CD4-positive, alpha-beta T cell (primary cell): ENCODE measurements at places on chromosomes 12 and 14. TPM values are rescaled to one million over a fixed set of nuclear protein-coding genes. Genes with fewer than 3 reads are reported as not detected.
A peak's percentile ranks its signal among the peaks of the same experiment; 100 is the strongest.

DNA sequence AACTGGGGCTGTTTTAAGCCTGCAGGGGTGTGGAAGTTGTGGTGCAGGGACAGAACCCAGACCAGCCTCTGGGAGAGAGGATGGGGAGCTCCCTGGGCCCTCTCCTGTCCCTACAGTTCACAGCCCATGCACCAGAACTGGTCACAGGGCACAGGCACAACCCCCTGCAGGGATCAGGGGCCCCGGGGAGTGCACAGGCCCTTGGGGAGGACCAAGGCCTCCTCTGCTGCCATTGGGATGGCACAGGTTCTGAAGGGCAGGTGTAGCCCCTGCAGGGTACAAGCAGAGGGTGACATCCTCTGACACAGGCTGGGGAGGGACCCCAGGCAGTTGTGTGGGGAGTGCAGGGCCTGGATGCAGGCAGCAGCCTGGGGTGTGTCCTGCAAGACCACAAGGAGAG lies 66.4 kb upstream of the SFSWAP start:
- H3K4me1 ChIP-seq, result no peaks in the 10 kb centered on the region
- H3K4me3 ChIP-seq, result no peak overlapping the region
- DNase-seq, result no peak
- H3K27ac ChIP-seq, result no peak overlapping the region
- H3K27me3 ChIP-seq, result no peaks in the 10 kb centered on the region
- H3K36me3 ChIP-seq, result no peaks in the 10 kb centered on the region

- peaks cover 24% of the 10 kb centered on the region for H3K27me3 ChIP-seq
- H3K27ac ChIP-seq, result no peak overlapping the region
- no peak for DNase-seq
- no peaks in the 10 kb centered on the region for H3K4me1 ChIP-seq
- H3K4me3 ChIP-seq, result no peak overlapping the region
Observed at GRCh38 chr12:109287811-109288469, 21.1 kb downstream of the FOXN4 start.

P2RX7 gene
- total RNA-seq, result 4.6 TPM

DNA sequence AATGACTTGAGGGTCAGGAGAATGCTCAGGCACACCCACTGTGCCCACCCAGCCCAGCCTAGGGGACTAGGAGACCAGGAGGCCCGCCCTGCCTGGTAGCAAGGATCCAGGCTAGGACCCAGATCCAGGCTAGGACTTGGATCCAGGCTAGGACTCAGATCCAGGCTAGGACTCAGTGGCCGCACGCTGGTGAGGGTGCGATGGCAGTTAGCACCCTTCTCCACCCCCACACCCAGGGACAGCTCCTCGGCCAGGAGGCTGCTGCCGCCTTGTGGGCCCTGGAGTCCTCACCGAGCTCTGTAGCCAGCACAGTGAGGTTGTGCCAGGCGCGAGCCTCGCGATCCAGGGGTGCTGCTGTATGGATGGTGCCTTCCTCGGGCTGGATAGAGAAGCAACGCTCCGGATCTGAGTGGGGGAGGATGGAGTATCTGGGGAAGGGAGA lies 5.1 kb downstream of the CDH24 start:
- H3K4me3 ChIP-seq, result no peak overlapping the region
- no peaks in the 10 kb centered on the region for H3K27me3 ChIP-seq
- peaks cover 16% of the 10 kb centered on the region for H3K4me1 ChIP-seq
- H3K27ac ChIP-seq, result no peak overlapping the region

GRCh38 chr14:73738518-73739173 lies 24.5 kb upstream of the PNMA1 start:
- DNase-seq, result no peak
- peaks cover 56% of the 10 kb centered on the region for H3K4me1 ChIP-seq
- H3K36me3 ChIP-seq, result peaks cover 62% of the 10 kb centered on the region
- H3K27me3 ChIP-seq, result no peaks in the 10 kb centered on the region
- H3K4me3 ChIP-seq, result no peak overlapping the region

GRCh38 chr12:131634037-131634436 lies 76.9 kb upstream of the SFSWAP start:
- DNase-seq, result no peak
- H3K4me3 ChIP-seq, result no peak overlapping the region
- peaks cover 7% of the 10 kb centered on the region for H3K27me3 ChIP-seq
- H3K4me1 ChIP-seq, result peaks cover 1% of the 10 kb centered on the region
- H3K36me3 ChIP-seq, result no peaks in the 10 kb centered on the region

ERBB3 gene
- total RNA-seq, result 0.22 TPM

DNA sequence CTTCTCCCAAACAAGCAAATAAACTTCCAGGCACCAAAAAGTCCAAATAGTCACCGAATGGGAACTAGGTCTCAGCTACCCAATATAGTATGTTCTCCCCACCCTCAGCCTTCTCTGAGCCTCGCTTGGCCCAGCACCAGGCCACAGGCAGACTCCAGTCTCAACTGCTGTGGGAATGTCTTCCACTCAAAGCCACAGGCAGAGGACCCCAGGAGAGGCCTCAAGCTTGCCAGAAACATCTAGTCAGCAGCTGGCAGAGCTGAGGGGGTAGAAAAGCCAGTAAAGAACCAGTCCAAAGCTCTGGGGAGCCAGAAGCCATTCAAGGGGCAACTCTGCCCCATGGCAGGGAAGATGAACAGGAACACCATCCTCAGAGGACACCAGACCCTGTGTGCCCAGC lies 41.8 kb downstream of the FMNL3 start:
- H3K4me3 ChIP-seq, result no peak overlapping the region
- H3K27ac ChIP-seq, result peak overlapping the region; percentile 97
- peaks cover 83% of the 10 kb centered on the region for H3K4me1 ChIP-seq
- peaks cover 8% of the 10 kb centered on the region for H3K36me3 ChIP-seq

DNA sequence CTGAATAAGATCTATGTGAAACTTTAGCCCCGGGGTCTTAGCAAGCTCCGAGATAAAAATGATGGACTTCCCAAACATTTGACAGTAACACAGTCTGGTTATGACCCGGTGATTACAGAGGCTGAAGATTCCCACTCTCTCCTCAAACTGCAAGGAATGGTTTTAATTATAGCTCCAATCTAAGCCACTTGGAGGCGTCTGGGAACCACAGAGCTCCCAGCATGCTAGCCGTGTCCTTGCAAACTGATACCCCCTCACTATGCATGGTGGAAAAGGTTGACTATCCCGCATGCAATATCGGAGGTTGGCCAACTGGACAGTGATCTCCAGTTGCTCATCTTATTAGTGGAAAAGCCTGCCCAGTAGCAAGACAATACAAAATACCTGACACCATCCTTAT lies 76.5 kb upstream of the GRIN2B start:
- DNase-seq, result no peak
- no peaks in the 10 kb centered on the region for H3K36me3 ChIP-seq
- H3K4me1 ChIP-seq, result no peaks in the 10 kb centered on the region
- H3K27ac ChIP-seq, result no peak overlapping the region
- H3K27me3 ChIP-seq, result no peaks in the 10 kb centered on the region

PPP1R36 gene
- total RNA-seq, result not detected

DNA sequence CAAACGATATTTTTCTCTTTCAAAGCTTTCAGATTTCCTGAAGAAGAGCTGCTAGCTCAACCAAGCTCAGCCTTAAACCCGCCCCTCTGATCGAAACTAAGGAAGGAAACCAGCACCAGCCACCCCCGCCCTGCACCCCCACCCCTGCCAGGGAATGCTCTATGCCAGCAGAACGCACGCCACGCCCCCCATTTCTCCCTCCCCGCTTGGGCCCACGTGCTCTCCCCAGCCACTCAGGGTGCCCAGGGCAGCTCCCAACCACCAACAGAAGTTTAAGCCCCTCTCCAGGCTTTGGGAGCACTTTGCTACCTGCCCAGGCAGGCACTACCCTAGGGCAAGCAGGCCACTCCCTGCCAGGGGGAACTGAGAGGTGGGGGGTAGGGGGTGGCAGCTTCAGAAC lies 18.8 kb upstream of the KRT78 start:
- H3K4me3 ChIP-seq, result no peak overlapping the region
- no peaks in the 10 kb centered on the region for H3K36me3 ChIP-seq
- DNase-seq, result peak; percentile 25
- H3K27me3 ChIP-seq, result no peaks in the 10 kb centered on the region
- H3K27ac ChIP-seq, result no peak overlapping the region

DNA sequence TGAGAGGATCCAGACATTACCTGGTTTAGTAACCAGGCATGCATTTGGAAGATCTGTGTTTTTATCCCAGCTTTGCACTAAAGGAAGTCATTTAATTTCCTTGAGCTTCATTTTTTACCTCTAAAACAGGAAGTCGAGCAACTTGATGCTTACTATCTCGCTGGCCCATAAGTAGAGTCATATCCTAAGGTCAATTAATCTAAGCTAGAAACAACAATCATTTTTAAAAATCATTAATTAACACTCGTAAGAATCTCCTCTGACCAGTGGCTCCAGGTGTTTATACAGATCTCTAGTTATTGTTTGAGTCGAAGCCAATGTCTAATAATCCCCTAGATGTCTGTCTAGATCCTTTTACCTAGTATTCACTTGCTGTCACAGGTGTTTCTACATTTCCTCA lies 355.8 kb upstream of the DCN start:
- no peaks in the 10 kb centered on the region for H3K36me3 ChIP-seq
- H3K27me3 ChIP-seq, result no peaks in the 10 kb centered on the region
- H3K27ac ChIP-seq, result no peak overlapping the region
- DNase-seq, result no peak

- no peaks in the 10 kb centered on the region for H3K36me3 ChIP-seq
- peaks cover 6% of the 10 kb centered on the region for H3K4me1 ChIP-seq
- no peak overlapping the region for H3K27ac ChIP-seq
- H3K4me3 ChIP-seq, result no peak overlapping the region
- no peaks in the 10 kb centered on the region for H3K27me3 ChIP-seq
- DNase-seq, result no peak
Observed at GRCh38 chr12:104792570-104792969, 165.5 kb downstream of the SLC41A2 start.

DNA sequence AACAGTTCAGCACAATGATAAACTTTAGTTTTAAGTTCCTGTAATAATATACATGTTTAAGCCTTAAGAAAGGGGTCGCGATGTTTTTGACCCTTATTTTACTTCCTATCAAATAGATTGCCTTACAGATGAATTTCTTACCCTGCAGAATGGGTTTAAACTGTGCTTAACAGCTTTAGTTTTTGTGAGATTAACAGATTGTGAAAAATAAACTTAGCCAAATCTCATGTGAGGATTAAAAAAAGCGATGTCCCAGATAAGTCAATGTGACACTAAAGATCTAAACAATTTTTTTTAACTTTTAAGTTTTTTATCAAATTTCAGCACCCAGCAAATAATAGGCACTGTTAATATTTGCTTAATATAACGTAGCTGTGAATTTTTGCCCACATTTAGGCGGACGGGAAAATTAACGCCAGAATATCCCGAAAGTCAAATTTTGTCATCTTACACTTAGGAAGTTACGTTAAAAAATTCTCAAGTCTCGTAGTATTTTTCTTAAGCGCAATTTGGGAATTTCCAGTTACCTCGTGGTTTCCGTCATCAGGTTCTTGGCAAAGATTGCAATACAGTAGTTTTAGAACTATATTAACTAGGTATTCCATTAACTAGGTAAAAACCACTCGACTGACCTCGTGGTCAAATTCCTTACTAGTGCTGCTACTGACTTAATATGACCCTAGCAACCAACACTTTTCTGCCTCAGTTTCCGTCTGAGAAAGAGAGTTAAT lies 1.2 kb downstream of the HNRNPC start:
- H3K27ac ChIP-seq, result peak overlapping the region; percentile 97
- H3K27me3 ChIP-seq, result no peaks in the 10 kb centered on the region
- DNase-seq, result no peak

OR4E2 gene
- not detected for total RNA-seq

RNASE1 gene
- not detected for total RNA-seq

DNA sequence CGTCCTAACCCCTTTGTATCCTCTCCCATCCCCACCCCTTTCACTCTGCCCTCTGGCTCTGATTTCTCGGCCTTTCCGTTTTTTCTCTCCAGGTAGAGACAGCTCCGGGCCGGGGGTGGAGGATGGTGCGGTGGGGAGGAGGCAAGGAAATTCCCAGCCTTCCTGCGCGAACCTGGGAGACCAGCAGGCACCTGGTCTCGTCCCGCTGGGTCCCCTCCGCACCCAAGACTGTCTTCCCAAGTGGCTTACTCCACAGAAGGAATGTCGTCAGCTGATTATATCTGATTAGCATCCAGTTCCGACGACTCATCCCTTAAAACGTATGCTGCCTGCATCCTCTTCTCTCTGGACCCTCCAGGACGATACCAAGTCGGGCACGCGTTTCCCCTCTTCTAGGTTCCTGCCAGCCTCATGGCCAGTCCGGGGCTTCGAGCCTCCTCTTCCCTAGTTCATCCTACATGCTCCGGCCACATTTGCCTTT lies 42.2 kb upstream of the CAPRIN2 start:
- DNase-seq, result no peak
- peaks cover 19% of the 10 kb centered on the region for H3K4me1 ChIP-seq
- H3K27me3 ChIP-seq, result peaks cover 34% of the 10 kb centered on the region

IL26 gene
- total RNA-seq, result not detected

DNA sequence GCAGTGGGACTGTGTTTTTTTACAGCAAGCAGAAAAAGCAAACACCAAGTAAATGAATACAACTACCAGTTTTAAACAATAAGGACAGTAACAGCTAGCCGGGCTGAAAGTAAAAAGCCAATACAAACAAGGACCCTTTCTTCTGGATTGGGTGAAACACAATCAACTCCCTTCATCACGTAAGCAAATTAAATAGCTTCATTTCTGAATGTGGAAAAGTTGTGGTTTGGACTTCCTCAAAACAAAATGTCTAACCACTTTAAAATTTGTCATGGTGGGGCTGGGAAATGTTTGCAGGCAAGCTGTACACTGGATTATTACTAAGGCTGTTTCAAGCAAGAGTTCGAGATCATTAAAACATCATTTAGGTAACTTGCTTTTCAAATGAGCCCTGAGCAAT lies 47.4 kb downstream of the TCHP start:
- no peak for DNase-seq
- no peaks in the 10 kb centered on the region for H3K27me3 ChIP-seq
- H3K27ac ChIP-seq, result peak overlapping the region; percentile 7
- no peak overlapping the region for H3K4me3 ChIP-seq
- H3K4me1 ChIP-seq, result peaks cover 20% of the 10 kb centered on the region

DNA sequence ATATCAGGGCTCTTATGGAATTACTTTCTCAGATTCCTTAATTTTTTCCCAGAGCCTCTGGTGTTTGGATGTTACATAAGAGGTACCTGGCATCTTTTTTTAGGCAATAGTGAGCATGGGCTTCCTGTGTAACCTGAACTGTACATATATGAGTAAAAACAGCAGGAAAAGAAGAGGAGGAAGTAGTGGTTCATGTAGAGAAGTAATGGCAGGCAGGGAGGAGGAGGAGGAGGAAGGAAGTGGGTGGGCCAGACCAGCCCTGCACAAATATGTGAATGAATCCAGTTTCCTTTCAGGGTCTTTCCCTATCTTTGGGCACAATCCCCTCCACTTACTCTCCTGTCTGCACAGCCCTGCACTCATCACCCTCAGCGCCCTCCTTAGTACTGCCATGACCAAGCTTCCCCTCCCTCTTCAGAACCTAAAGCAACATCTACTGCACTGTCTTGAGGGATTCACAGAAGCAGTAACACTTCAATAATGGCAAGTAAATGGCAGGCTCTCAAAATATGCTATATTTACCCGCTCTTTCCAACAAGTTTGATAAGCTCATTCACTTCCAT lies 40.9 kb upstream of the GSG1 start:
- DNase-seq, result no peak
- no peak overlapping the region for H3K4me3 ChIP-seq
- no peaks in the 10 kb centered on the region for H3K36me3 ChIP-seq
- peaks cover 17% of the 10 kb centered on the region for H3K4me1 ChIP-seq
- H3K27ac ChIP-seq, result no peak overlapping the region
